ENCODE measurements at places on chromosomes 2 and 18.
A peak's percentile ranks its signal among the peaks of the same experiment; 100 is the strongest.

DNA sequence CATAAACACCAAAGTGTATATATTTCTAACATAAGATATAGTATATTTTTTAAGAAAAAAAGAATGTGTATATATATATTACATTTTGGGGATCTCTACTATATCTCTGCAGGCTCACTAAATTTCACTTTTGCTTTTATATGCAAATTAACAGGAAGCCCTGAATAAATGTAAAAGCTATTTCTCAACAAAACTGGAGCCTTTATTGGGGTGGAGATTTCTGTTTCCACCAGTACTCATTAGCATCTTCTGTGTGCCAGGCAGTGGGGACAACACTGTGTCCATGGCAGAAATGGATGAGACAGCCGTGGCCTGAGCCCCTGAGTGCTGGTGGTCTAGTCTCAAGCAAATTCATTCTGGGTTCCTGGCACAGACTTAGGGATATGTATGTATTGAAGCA lies 41.3 kb downstream of the C18orf63 start:
- DNase-seq = no peak

DNA sequence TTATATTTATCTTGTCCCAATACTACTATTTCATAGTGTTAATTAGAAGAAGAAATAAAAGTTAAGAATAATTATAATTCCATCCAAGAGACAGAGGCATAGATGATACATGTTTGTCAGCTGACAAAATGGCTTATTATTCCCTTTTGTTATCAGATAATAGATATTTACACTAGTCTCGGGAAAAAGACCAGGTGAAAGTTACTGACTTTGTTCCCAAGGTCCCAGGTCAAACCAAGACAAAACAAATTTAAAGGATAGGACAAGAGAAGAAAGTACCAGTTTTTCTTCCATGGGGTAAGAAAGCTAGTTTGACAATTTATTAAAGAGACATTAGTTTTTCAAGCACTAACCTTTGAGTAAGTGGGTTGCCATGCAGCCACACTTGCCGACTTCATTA lies 73.2 kb downstream of the TTN start:
- no peak for DNase-seq

DNA sequence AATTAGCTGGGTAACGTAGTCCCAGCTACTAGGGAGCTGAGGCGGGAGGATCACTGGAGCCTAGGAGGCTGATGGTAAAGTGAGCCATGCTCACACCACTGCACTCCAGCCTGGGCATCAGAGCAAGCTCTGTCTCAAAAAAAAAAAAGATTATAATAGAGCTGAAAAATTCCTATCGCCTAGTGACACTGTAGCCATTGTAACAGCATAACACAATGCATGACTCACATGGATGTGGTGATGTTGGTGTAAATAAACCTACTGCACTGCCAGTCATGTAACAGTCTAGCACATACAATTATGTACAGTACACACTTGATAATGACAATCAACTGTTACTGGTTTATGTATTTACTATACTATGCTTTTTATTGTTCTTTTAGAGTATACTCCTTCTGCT lies 39.6 kb downstream of the MGAT4A start:
- no peak for DNase-seq

- no peak for DNase-seq
Measured at GRCh38 chr18:47050468-47050867, 15.0 kb upstream of the ELOA2 start.

GRCh38 chr2:8676921-8677645 lies 4.8 kb upstream of the ID2 start:
- peak; percentile 76 for DNase-seq

- no peak for DNase-seq
Measured at GRCh38 chr2:113795405-113795920, 39.0 kb upstream of the SLC35F5 start.

DNA sequence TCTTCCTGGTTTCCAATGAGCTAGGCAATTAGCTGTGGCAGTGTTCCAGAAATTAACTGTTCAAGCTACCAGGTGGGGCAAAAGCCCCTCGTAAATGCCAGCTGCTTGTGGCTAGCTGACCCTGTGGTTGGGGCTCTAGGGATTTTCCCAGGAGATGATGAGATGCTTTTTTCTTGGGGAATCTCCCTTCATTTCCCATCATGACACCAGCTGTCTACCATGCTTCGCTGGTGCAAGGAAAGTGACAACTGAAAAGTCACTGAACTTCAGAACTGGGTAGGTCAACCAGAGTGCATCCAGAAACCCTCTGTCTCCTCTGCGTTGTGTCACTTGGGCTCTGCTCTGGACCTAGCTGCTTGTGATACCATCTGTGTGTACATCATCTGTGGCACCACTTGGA lies 386.5 kb upstream of the DCC start:
- DNase-seq = no peak

- peak; percentile 85 for DNase-seq
Measured at GRCh38 chr2:235669983-235670962, 176.4 kb downstream of the AGAP1 start.

GRCh38 chr2:67408346-67408745 lies 11.2 kb downstream of the ETAA1 start:
- no peak for DNase-seq

DNA sequence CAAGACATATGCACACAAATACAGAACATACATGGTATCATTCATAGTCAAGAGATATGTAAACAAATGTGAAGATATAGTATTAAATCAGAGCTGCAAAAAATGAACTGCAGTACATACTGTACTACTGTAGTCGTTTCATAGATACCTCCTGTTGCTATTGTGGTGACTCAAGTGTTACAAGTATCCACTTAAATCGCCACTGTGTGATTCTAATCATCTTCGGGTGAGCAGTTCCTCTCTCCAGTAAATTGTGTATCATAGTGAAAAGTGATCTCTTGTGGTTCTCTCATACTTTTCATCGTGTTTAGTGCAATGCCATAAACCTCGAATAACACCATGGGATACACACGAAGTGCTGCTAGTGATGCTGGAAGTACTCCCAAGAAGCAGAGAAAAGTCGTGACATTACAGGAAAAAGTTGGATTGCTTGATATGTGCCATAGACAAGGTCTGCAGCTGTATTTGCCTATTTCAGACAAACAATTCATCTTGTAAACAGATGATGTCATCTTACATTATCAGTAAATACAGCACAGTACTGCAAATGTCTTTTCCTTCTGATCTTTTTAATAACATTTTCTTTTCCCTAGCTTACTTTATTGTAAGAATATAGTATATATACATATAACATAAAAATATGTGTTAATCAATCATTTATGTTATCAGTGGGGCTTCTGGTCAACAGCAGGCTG lies 222.2 kb downstream of the BCL11A start:
- DNase-seq = peak; percentile 5

DNA sequence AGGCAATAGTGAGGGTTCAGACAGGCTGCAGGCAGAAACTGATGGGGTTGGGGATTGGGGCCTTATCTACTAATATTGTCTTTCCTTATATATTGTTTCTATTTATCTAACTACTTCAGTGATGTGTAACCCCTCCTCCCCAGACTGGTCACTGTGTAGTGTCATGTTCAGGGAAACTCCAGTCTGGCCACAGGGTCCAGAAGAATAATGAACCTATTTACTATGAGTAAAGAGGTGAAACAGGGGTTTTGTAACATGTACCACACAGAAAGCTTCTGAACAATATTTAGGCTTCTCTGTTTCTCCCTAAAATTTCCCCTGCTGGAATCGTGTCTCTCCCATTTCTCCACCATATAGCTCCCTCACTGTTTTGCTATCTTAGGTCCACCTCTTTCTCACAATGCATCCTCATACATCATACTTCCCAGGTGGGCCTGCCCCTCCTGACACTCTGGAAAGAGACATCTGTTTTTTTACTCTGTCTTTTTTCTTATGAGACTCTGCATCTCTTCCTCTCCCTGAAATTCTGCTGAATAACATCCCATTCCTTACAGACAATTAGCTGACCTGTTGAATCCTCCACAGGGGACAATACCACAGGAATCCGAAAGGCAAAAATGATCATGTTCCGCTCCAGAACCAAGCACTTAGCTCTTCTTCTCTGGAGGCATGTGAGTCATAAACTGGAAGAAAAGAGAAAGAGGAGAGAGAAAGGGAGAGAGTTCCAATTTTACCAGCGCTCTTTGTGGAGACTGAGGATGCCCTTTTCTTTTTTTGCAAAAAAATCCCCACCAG lies 154.8 kb downstream of the ZEB2 start:
- no peak for DNase-seq

DNA sequence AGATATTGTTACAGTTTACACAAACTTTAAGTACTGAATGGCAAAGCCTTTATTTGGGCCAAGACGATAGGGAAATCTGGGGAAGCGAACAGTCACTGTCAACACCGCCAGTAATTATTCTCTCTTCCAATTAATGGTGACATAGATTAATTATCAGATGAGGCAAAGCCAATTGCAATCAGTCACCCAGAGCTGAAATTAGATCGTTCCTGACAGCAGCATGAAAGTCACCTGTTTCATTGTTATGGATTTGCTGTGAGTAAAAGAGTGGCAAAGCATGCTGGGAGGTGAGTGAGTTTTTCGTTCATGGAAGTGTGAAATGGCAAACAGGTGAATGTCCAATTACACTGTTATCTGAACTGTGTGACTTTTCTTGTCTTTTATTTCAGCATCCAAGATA lies 164.8 kb upstream of the KLHL14 start:
- no peak for DNase-seq

GRCh38 chr2:220434385-220434784 lies 807.0 kb downstream of the SLC4A3 start:
- no peak for DNase-seq

GRCh38 chr2:101751875-101752619 lies 54.5 kb downstream of the MAP4K4 start:
- no peak for DNase-seq

- DNase-seq = no peak
Measured at GRCh38 chr2:117603567-117603966, 210.9 kb upstream of the DDX18 start.

- no peak for DNase-seq
Measured at GRCh38 chr2:241854342-241855244, 4.1 kb downstream of the PDCD1 start.

- DNase-seq = no peak
Measured at GRCh38 chr2:74037379-74037860, 52.7 kb downstream of the TET3 start.

GRCh38 chr2:196262606-196263005 lies 91.2 kb upstream of the STK17B start:
- no peak for DNase-seq

GRCh38 chr18:31776093-31776492 lies 15.4 kb upstream of the SLC25A52 start:
- DNase-seq = no peak

DNA sequence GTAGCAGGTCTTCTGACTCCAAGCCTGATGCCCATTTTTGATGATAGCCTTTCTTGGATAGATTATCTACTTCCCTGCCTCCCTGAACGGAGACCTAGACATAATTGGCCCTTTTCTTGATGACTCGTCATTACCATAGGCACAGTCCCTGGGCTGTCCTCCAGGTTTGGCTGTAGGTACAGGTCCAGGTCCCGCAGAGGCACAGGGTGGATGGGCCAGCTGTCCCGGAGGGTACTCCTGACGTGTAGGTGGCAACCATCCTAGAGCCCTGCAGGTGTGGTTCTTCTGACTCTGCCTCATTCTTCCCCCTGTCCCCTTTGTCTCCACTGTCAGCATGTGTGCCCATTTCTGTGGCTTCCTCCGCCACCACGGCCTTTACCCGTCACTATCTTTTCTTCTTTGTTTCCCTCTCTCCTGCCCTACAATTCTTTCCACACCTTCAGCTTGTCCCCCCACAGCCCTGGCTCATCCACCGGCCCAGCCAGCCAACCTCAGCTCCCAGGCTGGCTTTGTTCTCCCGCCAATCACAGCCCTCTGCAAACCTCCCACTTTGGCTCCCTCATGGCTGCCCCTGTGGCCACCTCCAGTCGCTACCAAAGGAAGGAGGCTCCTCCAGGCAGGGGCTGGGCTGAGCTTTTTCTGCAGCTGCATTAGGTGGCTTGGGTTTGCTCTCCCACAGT lies 102.8 kb downstream of the SMAD7 start:
- DNase-seq = no peak

GRCh38 chr2:134280231-134280630 lies 26.4 kb downstream of the MGAT5 start:
- no peak for DNase-seq

DNA sequence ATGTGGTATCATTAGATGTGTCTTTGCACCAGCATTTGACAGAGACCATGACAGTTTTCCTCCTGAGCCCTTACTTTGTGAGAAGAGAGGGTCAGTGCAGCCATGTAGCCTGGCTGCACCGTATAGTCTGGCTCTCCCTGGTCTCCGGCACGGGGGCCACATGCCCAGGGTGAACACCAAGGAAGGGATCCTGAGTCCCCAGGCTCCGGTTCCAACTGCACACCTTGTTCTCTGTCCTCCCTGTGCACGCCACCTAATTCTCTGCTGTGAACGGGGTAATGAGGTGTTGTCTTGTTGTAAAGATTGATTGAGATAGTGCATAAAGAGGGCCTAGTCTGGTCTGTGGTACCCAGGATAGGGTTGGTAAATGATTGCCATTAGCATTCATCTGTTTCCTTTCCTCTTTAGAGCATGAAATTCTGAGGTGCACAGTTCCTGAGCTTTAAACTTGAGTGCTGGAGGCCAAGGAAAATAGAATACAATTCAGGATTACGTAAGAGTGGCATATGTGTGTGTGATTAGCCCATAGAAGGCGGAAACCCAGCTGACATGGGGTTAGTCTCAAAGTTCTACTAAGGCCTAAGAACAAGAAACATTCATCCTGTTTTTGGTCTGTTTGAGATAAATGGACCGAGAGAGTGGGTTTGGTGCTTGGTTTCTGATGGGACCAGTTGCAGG lies 55.5 kb downstream of the NCK2 start:
- no peak for DNase-seq

- no peak for DNase-seq
Measured at GRCh38 chr2:76332871-76333270, 622.2 kb upstream of the GCFC2 start.

GRCh38 chr2:153047220-153047619 lies 328.8 kb downstream of the ARL6IP6 start:
- DNase-seq = no peak

DNA sequence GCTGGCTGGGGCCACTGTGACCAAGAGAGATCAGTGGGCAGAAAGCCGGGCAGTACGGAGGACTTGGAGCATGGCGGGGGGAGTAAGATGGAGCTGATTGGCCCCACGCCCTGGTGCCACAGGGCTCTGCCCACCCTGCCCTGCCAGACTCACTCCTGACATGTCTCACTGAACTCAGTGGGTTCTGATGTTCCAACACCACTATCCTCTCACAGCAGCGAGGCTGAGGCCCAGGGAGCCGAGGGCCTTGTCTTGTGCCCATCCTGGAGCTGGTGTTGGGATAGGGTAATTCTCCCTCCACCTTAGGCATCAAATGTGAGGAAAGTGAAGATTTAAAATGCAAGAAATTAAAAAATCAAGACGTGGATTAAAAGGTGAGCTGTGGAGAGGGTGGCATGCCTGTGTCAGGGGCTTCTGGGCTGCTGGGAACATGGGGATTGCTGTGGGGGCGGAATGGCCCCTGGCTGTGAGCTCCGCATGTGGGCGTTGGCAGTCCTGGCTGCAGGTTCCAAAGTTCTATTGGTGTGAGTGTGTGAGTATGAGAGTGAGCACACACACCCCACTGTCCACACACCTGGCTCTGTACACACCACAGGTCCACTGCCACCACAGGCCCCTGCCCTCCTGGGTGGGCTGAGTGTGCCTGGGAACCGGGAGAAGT lies 283.5 kb upstream of the HS6ST1 start:
- DNase-seq = no peak
